ENCODE measurements at places on chromosomes 2 and 18. TPM values are rescaled to one million over a fixed set of nuclear protein-coding genes. Genes with fewer than 3 reads are reported as not detected.

The PSMD1 gene
- total RNA-seq: 27.4 TPM

GRCh38 chr2:96739633-96740428, at the start of gene LMAN2L:
Gene LMAN2L, minus strand, starts transcription at chr2:96740064. Its CDS starts 24 bp downstream, at chr2:96740040.
- DNase-seq: peak; percentile 98

GRCh38 chr2:120904830-120905234, 169.2 kb downstream of the GLI2 start:
- DNase-seq: no peak

The LDAH gene
- total RNA-seq: 6.9 TPM

The STPG4 gene
- not detected for total RNA-seq

DNA sequence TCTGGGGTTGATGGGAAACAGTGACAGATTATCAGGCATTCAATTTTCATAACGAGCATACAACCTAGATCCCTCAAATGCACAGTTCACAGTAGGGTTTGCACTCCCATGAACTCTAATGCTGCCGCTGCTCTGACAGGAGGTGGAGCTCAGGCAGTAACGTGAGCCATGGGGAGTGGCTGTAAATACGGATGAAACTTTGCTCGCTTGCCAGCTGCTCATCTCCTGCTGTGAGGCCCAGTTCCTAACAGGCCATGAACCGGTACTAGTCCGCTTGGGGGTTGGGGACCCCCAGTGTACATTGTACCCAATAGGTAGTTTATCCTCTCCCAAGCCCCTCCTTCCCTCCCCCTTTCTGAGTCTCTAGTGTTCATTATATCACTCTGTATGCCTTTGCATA, 94.6 kb downstream of the PTH2R start:
- no peak for DNase-seq

DNA sequence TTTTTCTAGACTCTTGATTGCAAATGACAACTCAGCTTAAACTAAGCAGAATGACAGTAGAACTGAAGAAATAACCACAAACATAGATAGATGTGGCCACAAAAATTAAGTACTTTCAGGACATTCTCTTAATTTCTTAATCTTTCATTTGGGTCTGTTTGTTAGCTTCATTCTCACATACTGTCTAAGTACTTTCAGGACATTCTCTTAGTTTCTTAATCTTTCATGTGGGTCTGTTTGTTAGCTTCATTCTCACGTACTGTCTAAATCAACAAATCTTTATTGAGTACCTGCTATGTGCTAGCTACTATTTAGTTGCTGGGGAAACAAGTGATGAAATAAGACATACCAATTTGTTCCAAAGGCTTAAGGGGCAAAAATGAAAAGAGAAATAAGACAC, 35.1 kb downstream of the FAM117B start:
- no peak for DNase-seq

- peak; percentile 79 for DNase-seq
These were observed 12.4 kb downstream of the NIF3L1 start for GRCh38 chr2:200901459-200902072.

The SOWAHC gene
- total RNA-seq: 11.2 TPM

- no peak for DNase-seq
These were observed 10.0 kb upstream of the CD302 start for GRCh38 chr2:159808032-159808425.

DNA sequence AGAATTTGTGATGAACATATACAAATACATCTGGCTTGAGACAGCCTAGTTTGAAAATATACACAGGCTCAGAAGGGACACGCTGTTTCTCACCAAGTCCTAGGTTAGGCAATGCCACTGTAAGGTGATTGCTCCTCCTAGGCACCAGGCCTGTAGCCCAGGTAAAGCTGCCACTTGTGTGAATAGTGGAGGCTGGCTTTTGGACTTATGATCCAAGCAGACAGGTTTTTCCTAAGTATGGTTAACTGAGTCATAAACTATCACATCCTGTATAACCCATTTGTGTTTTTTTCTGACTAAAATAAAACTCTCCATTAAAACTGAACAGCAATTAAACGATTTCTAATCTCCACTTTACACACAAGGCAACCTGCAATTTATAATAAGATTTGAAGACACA, 81.0 kb downstream of the SEMA4F start:
- DNase-seq: no peak

DNA sequence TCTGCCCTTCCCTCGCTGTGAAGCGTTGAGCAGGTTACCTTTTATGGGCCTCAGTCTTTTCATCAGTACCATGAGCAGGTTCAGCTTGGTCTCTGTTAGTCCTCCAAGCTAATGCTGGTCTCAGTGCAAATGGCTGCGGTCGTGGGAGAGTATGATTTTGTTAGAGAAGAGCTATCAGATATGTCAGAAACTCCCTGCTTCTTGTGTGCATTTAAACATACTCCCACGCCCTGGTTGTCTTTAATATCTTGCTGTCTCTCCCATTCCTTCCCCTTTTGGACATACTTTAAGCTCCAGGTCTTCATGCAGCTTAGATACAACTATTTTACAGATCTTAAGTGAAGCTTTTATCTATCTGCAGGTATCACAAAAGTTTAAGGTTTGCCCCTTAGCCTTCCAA, 62.9 kb downstream of the EFR3B start:
- no peak for DNase-seq

DNA sequence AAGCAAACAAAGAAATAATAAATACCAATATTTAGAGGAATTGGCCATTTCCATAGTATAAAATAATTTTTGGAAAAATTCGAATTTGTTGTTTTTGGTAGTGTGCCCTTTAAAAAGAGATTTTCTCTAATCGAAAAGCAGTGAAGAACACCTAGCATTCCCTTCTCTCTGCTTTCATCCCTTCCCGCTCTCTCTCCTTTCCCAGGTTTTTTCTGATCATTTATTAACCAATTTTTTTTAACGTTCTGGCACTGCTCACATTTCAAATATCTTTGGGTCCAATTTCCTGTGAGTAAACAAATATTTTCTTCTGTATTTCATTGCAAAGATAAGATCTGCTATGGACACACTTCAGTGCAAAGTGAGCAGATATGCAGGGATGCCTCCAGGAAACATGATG, 101.2 kb downstream of the ZNF407 start:
- DNase-seq: no peak

The SLC9A2 gene
- 1.0 TPM for total RNA-seq

- no peak for DNase-seq
These were observed 139.7 kb upstream of the ITGB6 start for GRCh38 chr2:160339726-160340125.

GRCh38 chr2:176445956-176446355, 176.7 kb downstream of the MTX2 start:
- no peak for DNase-seq

The ACMSD gene
- 0.52 TPM for total RNA-seq

DNA sequence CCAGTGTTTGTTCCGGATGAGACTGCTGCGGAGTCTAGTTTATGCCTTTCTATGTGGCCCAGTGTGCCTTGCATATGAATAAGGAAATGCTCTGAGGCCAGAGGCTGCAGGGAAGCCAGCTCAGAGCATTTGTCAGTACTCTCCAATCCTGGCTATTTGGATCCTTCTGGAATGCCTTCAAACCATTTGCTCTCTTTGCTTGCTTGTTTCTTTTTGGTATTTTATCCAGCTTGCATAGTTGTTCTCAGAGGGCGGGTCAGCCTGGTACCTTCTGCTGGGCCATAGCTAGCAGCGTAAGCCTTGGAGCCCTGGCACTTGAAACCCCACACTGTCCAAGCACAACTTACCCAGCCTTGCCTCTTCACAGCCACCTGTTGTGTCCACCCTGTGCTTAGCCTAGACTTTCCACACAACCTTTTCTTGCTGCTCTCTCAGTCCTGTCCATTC, 20.5 kb downstream of the CENPO start:
- DNase-seq: no peak

DNA sequence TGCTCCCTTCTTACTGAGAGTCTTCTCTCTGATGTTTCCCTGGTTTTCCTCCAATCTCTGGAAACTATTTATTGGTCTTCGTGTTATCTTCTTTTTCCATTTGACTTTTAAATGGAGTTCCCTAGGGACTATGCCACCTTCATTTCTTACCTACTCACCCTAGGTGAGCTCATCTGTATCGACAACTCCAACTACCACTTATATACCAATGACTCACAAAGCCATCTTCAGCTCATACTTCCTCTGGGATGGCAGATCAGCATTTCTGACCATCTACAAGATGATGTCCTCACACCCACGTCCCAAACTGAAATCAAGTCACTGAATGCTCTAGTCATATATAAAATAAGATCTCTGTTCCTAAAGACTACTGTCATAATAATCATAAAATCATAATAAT, 40.6 kb downstream of the CFAP210 start:
- no peak for DNase-seq

DNA sequence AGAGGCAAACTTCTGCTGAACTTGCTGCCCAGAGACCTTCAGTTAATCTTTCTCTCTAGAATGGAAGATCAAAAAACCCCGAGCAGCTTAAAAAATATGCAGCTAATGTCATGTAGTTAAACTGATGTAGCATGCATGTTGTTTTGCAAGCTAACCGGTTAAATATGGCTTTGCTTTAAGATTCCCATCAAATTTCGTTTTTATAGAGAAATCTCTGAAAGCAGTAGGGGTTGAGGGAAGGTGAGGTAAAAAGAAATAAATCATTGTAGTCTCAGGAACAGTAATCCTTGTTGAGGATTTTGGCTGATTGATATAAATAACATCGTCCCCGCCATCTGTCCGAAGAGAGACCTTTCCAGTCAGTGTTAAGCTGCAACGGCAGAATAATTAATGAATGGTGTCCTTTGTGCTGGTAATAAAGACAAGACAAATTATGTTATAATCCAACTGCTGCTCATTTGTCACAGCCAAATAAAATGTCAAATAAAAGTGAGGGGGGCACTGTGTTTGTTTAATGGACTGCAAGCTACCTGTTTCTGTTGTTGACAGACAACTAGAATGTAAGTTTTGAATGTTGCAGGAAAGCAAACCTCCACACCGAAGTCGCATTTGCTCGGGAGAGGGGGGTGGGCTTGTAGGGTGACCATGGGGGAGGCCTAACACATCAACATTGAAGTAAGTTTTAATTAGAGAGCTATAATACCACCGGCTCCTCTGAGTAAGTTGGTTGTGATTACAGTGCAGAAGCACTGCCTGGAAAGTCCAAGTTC, 555.5 kb downstream of the ARHGAP15 start:
- no peak for DNase-seq

DNA sequence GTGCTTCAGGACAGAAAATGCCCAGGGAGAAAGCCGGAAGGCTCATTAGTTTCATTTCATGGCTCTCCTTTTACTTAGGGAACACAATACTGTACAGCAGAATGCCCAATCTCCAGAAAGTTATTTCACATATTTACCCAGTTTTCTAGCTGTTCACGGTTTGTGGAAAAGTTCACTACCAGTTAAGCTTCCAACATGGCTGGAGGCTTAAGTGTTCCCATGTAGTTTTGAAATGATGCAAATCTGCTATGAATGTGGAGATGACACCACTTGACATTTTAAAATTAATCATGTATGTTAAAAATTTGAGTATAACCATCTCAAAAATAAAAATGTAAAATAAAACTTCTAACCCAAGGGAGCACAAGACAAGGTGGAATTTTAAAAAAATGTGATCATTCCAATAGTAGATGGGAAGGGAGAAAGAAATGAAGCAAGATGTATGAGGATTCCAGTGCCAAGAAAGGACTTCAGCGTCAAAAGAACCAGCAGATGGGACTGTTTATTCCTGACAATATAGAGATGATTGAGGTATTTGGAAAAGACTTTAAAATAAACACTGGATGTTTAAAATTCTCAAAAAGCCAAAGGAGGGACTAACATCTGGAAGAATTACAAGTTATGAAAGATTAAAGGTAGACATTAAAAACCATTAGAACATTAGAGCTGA, 60.9 kb upstream of the OSR1 start:
- DNase-seq: no peak

DNA sequence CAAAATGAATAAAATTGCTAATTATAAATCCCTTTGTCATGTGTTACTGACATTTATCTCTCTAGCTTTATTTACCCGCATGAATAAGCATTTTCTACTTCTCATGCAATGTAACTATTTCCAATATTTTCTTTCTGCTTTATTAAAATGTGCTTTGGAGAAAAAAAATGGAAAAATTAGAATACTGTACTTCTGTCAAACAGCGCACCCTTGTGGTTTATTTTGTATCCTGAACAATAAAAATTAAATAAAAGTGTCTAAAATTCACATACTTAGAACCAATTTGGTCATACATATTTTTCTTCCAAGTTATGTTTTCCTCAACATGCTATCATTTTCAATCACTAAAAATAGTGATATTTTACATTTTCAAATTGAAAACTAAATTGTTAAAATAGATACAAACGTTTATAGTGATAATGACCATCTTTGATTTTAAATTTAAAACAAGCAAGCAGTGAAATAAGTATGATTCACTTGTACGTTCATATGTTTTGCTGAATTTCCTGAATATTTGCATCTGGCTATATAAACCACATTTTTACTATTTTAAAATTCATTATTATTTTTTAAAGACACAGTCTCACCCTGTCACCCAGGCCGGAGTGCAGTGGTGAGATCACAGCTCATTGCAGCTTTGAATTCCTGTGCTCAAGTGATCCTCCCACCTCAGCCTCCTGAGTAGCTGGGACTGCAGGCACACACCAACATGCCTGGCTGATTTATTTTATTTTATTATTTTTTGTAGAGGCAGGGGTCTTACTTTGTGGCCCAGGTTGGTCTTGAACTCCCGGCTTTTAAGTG, 95.9 kb upstream of the GRB14 start:
- no peak for DNase-seq

GRCh38 chr2:120319686-120320317, 26.1 kb upstream of the INHBB start:
- no peak for DNase-seq

The CYRIA gene
- total RNA-seq: 5.3 TPM

GRCh38 chr2:18368008-18368407, 192.4 kb downstream of the RDH14 start:
- DNase-seq: no peak

GRCh38 chr2:220277445-220277975, 650.1 kb downstream of the SLC4A3 start:
- peak; percentile 78 for DNase-seq

- no peak for DNase-seq
These were observed 73.2 kb upstream of the NRP2 start for GRCh38 chr2:205609113-205609512.

DNA sequence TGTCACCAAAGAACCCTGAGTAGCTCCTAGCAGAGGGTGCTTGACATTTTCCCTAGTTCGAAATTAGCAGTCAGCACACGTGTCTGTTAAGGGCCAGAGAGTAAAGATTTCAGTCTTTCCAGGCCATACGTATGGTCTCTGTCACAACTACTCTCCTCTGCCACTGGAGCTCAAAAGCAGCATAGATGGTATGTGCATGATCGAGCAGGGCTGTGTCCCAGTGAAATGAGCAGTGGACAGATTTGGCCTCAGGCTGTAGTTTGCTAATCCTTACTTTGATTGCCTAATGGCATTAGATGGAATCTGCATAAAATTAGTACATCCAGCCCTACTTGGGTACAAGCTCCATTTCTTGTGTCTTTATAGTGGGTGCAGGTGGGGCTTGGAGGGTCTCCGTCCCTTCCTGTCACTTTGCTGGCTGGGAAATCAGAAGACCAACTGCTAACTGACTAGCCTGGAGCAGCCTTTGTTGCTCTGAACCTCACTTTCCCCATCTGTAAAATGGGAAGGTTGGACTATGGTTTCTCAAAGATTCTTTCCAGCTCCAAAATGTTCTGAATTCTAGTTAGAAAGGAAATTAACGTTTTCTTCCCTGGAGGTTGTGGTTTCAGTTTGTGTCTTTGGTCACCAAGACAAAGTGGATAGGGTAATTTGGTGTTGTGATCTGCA, 108.5 kb downstream of the GLI2 start:
- no peak for DNase-seq

Measured in body of pancreas (tissue), 4 donors.